NCI-H82 (cell line): ENCODE measurements at places on chromosomes 5 and 9.

DNA sequence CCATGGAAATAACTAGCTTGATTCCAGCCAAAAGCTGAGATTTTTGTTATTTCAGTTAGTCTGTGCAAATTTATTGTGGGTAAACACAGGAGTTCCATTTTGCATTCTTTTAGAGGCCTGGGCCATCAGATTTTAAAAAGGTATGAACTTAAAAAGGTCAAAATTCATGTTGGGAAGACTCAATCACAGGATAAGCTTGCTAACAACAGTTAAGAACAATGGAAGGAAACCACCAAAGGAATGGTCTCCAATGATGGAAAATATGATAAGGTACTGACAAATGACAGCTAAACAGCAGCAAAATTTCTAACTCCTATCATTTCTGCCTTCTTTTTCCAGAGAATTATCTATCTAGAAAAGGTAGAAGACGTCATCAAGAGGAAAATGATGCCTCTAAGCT lies 16.0 kb downstream of the ABITRAM start:
- DNase-seq = no peak

- DNase-seq = no peak
Observed at GRCh38 chr9:129392093-129392541, 214.1 kb upstream of the IER5L start.

GRCh38 chr9:36127652-36128244 lies 8.8 kb upstream of the GLIPR2 start:
- no peak for DNase-seq

DNA sequence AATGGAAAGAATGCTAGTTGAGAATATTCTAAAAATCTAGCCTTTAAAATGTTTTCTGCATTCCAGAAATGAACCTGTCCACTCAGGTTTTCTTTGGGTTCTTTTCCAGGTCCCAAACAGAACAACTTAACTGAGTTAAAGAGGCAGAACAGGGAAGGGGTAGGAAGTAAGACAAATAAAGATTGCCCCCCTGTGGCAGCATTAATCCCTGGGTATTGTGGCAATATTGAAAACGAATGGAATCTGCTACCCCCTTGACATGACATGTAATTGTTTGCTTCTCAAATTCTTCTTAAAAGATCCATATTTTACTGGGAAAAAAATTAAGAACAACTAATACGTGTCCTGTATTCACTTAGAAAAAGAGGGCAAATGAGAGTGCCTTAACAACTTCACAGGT lies 9.3 kb upstream of the RBM22 start:
- DNase-seq = peak; percentile 5

DNA sequence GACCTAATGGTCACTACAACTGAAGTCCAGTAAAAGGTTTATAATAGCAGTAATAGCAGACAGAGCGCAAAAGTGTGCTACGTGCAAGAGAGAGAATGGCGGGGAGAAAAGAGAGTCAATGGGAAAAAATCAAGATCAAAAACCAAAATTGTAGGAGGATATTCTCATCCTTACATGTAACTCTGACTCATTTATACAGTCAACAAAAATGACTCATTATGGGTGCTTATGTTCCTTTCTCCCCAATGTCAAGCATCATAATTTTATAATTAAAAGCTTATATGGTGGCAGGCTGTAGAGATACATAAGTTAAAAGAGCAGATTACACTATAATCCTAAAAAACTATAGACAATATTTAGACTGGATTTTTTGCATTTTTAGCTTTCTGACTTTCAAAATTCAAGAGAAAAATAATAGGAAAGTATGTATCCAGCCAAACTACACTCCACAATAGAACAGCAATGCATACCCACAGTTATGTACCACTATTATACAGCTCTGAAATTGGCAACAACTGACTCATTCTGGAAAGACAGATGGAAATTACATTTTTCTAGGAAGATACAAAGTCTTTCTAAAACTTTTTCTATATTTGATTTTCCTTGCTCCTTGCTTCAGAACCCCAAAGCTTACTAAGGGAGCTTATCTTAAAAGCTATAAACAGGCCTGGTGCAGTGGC lies 78.4 kb downstream of the PLPP1 start:
- DNase-seq = no peak

DNA sequence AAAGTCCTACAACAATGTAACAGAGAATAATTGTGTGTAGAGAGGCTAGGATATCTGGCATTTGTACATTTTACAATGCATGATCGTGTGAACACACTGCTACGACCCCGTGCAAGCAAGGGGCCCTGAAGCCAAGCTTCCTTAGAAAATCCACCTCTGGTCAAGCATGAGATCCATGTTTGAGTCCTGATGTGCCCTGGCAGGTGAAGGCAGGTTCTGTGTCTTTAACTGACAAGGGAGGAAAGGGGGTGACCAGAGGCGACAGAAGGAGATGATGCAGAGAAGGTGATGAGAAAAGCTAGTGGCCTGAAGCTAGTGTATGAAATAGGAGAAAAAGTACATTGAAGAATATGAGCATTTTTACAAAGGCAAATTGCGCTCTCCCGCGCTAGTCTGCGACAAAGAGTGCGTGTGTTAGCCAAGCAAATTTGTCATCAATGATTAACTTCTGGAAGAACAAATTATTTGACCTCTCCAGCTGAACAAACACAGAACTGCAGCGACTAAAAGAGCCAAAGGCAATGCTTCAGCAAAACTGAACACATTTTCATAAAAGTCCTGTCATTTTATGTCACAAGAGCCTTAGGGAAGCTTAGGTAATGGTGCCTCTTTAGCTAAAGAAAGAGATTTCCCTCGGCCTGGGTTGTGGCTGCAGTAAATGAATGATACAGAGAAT lies 101.7 kb upstream of the DAPK1 start:
- DNase-seq = no peak

DNA sequence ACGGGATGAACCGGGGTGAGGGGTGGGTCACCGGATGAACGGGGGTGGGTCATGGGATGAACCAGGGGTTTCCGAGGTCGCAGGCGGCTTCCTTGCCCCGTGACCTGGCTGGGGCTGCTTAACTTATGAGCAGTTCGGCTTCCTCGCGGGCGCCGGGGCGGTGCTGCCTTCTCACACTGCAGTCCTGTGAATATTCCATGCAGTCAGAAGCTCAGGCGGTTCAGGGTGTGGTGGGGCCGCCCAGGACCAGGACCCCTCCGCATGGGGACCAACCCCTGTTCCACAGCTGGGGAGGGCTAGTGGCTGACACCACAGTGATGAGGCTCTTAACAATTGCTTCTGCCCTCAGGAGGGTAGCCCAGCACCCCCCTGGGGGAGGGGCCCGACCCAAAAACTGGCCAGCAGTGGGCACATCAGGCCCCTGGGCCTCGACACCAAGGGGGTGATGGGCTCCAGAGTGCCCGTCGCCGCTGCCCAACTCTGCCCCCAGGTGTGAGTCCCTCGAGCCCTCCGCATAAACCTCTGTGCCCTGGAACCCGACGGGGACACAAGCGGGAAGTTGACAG lies 30.9 kb upstream of the SLC9A3 start:
- no peak for DNase-seq

- no peak for DNase-seq
Observed at GRCh38 chr5:169732841-169733240, 95.8 kb downstream of the DOCK2 start.

DNA sequence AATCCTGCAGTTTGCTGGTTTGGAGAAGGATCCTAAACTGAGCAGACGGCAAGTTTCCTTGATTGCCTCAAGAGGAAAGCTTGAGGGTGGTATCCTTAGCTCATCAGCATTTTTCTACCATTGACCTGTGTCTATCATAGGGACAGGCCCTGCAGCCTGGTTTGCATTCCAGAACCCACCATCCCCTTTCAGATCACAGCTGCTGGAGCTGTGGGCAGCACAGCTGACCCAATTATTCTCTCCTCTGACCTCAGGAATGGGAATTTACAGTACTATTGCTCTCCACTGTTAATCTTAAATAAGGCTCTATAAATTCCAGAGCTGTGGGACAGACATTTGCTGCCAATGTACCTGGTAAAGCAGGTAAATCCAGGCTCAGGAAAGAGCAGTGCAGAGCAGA lies 163.0 kb downstream of the SPOCK1 start:
- DNase-seq = no peak

GRCh38 chr9:100869326-100869725 lies 159.2 kb upstream of the PLPPR1 start:
- no peak for DNase-seq
